ENCODE measurements at places on chromosomes 6 and 20.

DNA sequence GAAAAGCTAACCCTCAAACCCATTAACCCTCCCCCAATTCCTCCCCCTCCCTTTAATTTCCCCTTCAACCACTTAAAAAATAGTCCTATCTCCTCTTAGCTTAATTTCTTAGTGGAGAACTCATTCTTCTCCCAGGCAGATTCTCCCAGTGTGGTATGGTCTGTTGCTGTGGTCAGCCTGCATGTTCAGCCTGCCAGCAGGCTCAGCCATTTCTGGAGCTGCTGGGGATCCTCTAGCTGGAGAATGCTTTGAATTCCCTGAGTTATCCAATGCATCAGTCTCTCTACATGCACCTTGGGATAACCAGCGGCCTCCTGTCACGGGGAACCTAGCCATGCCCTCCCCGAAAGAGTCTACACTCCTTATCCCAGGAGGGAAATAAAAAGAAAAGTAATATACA lies 375.4 kb upstream of the RSPO3 start:
- no peak for DNase-seq

- no peak for DNase-seq
Observed at GRCh38 chr20:49100972-49101371, 54.9 kb downstream of the CSE1L start.

DNA sequence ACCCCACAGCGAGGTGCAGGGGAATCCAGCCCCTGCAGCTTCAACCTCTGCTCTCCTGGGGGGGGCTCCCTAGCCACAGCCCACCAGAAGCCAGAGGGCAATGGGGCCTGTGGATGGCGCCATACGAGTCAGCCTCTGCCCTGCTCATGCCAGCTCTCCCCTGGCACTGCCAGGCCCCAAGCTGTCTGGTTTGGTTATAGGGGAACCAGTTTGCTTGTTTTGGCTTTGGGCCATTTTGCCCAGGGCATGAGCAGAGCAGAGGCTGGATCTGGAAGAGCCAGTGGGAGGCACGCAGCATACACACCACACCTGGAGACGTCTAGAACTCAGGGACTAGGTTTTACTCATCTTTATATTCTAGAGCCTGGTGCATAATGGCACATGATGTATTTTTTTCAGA lies 66.7 kb upstream of the SLC22A16 start:
- no peak for DNase-seq

DNA sequence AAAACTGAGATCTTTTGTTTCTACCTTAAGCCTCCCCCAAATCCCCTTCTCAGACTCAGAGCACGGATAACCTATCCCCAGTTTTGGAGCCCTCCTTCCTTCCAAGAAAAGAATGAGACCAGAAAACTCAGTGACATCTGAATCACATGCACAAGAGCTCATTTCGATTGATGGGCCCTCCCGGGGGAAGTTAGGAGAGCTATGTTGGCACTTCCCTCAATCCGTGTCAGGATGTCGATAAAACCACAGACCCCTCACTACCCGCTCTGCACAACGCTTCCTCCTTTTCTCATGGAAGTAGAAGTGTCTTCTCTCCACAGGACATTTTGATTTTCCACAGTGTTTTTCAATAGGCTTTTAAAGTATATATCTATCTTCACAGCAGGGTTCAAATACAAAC lies 332.4 kb downstream of the HACE1 start:
- DNase-seq = no peak

DNA sequence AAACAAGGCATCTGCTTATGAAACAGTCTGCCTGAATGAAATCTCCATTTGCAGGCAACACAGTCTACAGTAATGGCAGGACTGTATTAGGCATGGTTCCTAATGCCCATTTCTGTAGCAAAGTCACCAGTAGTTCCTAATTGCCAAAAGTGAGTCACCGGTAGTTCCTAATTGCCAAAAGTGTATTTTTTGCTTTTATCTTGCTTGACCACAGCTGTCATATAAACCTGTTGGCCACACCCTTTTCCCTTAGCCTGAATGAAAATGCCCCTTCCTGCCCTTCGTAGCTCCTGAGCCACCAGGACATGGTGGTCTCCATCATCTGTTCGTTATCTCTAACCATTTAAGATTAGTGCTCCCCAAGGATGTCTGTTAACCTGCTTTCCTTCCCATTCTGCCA lies 34.5 kb downstream of the MTHFD1L start:
- DNase-seq = no peak

- DNase-seq = no peak
Observed at GRCh38 chr6:72740135-72740534, 118.3 kb downstream of the KCNQ5 start.

DNA sequence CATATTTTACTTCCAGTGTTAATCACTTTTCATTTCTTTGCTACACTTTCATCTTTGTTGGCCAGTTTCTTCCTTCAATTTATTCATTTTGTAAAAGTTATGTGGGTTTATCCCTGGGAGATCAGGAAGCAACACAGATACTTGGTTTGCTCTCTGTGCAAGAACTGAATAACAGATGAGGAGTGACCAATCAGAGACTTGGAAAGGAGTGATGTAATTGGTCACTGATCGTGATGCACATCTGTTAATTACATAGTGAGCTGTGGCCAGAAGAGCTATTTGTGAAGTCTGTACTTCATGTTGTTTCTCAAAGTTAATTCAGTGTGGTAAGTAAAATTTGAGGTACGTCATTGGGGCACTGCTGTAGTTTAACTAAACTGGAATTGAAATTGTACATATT lies 21.3 kb downstream of the ANKRD6 start:
- DNase-seq = no peak
